ENCODE measurements at places on chromosomes 1 and 21.

- DNase-seq = no peak
Measured at GRCh38 chr1:15090373-15090772, 63.2 kb upstream of the TMEM51 start.

GRCh38 chr21:25281134-25281533, 326.1 kb downstream of the MRPL39 start:
- no peak for DNase-seq

- DNase-seq = no peak
Measured at GRCh38 chr21:42027822-42028765, 17.9 kb upstream of the ZBTB21 start.

DNA sequence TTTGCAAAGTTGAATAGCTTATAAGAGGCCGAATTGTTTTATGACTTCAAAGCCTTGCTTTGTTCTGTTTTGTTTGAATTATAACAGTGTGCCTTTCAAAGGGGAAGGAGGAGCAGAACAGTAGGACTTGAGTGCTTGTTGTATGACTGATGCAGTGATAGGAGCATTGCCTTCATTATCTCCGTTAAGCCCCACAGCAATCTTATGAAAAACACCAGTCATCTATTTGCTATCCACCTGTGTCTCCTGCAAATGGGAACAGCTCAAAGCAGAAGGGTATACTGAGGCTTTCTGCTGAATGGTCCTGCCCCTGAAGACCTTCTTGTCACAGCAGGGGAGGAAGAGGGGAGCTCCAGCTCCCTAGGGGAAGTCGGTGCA, 127.5 kb downstream of the RNF220 start:
- DNase-seq = no peak

- DNase-seq = no peak
Measured at GRCh38 chr1:47226121-47226838, 5.7 kb downstream of the TAL1 start.

DNA sequence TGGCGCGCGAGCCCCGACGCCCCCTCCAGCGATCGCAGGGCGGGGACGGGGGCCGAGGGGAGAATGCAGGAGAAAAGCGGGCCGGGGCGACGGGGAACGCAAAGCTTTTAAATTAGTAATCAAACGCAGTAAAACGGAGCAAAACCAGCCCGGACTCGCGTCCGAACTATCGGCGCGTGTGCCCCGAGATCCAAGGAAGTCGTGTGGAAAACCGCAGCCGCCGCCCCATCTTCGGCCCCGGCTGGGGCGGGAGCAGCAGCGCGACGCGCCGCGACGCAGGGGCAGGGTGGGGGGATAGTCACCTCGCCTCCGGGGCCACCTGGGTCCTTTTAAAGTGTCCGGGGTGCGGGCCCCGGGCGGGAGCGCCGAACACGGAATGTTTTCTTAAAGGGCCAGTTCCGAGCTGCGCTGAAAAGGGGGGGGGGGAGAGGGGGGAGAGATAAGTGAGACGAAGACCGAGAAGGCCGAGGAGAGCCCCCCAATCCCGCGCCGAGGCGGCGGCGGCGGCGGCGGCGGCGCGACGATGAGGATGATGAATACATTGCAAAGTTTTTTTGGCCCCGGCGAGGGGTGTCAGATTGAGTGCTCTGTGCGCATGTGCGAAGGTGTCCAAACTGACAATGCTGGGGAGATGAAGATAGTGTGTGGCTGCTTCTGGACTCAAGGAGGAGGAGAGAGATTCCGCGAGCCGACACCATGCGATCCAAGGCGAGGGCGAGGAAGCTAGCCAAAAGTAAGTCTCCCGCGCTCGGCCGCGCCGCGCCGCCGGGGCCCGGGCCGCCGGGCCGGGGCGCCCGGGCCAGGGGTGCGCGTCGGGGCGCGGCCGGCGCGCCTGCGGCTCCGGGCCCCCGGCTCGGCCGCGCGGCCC, at the start of gene PRDM16:
TSS of gene PRDM16 (plus strand) at position 640 of the 868 bp plus-strand sequence. CDS start at position 697, 57 bp downstream.
- DNase-seq = no peak

GRCh38 chr1:19329188-19329587, 17.1 kb downstream of the SLC66A1 start:
- DNase-seq = no peak

DNA sequence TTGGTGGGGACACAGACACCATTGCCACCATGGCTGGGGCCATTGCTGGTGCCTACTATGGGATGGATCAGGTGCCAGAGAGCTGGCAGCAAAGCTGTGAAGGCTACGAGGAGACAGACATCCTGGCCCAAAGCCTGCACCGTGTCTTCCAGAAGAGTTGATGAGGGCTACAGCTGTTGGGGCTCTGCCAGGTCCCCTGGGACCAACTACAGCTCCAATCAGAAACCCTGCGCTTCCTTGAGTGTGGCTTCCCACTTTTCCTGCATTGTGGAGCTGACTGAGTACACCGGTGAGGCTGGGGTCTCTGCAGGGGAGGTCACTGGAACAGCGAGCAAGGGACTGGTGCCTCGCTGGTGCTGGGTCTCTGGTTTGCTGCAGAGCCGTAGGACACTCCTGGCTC, 4.5 kb downstream of the ADPRS start:
- no peak for DNase-seq

GRCh38 chr1:240093120-240093961, 1.7 kb downstream of the FMN2 start:
- DNase-seq = no peak

GRCh38 chr1:12604114-12604874, 13.7 kb downstream of the DHRS3 start:
- peak; percentile 64 for DNase-seq

DNA sequence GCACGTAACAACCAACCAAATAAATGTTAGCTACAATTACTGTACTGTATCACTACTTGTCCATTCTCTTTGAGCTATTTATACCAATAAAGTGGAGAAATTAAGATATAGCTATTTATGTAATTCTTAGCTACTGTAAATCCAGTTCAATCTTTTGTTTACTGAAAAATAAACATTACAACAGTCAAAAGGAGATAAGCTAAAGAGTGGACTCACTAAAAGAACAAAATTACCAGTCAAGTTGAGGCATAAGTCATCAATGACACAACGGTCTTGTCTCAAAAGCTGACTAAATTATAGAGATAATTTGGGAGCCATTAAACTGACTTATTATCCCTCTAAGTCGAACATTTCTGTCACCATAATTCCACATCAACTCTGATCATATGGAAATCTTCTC, 22.5 kb downstream of the TGFBR3 start:
- DNase-seq = no peak

GRCh38 chr1:184299406-184299790, 87.4 kb upstream of the C1orf21 start:
- no peak for DNase-seq

- DNase-seq = no peak
Measured at GRCh38 chr1:101154547-101154946, 82.3 kb upstream of the S1PR1 start.

GRCh38 chr1:84385347-84385746, 12.9 kb upstream of the DNASE2B start:
- no peak for DNase-seq

- no peak for DNase-seq
Measured at GRCh38 chr21:32776743-32777142, 5.2 kb upstream of the PAXBP1 start.

GRCh38 chr1:19042675-19043578, 86.5 kb upstream of the IFFO2 start:
- DNase-seq = no peak

DNA sequence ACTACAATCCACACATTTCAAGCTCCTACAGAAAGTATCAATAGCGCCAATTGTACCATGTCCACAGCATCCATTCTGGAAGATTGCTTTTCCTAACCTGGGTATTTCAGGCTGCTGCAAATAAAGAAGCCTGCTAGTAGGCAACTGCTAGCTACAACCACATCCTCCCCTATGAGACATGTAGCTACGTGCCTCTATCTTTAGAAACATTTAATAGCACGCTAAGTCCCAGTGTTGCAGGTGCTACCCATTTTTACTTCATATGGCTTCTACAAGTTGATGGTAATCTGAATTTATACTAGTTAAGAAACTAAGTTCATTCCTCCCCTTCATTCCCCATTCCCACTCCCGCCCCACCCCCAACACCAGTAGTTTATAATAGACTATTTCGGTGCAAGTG, 7.4 kb upstream of the AMPD1 start:
- no peak for DNase-seq

GRCh38 chr1:153567621-153568366, 2.1 kb upstream of the S100A2 start:
- no peak for DNase-seq

- DNase-seq = no peak
Measured at GRCh38 chr1:217150366-217150765, 427.1 kb upstream of the ESRRG start.

DNA sequence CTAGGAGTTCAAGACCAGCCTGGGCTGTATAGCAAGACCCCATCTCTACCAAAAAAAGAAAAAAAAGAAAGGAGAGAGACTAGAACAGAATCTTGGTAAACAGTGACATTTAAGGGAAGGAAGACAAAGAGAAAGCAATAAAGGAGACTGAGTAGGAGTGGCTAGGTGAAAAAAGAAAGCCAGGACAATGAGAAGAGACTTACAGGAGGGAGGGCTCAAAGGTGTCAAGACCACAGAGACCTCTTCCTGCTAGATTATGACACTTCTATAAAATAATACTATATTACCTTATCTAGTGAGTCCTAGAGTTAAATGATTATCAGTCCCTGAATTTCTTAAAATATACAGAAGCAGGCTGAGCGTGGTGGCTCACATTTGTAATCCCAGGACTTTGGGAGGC, 10.1 kb upstream of the EPRS1 start:
- no peak for DNase-seq

DNA sequence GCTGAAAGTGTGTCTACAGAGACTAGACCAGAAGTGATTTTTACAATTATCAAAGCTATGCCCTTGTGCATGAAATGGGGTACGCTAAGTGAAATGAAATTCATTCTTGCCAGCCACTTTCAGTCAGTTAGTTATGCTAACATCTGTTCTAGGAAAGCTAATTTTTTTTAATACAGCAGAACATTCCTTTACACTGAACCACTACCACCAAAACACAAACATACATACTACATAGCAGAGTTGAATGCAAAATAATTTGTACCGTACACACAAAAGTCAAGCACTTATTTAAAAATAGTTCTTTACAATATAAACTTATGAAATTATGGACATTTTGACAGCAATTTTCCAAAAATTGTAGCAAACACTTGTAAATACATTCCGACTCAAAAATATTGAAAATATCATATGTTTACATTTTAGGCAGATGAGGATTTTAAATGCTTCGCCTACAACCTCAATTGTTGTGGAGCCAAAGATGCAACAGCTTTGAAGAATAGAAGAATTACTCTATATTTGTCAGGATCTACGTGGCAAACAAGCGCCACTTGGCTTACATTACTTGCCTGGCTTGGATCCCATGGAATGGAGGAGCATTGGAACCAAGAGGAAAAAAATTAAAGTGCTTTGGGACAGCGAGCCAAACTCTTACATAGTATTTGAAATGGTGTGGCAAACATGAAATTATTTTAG, 30.6 kb downstream of the WLS start:
- DNase-seq = no peak

GRCh38 chr21:26423511-26423910, 149.6 kb downstream of the CYYR1 start:
- DNase-seq = no peak

DNA sequence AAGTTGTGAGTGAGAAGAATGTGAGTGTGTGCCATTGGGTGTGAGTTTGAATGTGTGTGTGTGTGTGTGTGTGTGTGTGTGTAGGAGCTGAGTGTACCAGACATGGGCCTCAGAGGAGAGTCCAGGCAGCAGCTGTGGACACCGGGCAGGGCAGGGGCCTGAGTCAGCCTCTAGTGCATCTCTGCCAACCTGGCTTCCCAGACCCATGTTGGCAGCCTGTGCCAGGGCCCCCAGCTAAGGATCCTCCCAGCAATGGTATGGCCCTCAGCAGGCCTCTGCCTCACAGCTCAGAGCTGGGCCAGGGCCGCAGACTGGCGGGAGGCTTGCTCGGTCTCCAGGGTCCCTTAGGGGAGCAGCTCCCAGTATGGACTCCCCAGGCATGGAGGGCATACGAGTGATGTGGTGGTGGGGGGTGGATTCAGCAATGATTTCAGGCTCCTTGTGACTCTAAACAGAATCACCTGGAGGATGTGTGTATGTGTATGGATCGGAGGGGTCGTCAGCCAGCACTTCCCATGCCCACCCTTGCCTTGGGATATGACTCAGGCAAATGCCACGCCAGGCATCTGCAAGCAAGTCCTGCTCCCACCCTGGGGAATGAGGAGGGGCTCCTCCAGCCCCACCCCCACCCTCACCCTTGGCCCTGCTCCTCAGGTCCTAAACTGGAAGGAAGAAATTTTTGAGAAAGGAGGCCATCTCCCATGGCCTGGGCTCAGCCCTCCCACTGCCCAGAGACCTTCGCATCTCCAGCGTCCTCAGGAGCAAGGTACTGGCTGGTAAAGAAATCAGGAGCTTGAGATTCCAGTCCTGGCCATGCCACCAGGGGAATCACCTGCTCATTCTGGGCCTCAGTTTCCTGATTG, 1.8 kb upstream of the FOXO6 start:
- no peak for DNase-seq

DNA sequence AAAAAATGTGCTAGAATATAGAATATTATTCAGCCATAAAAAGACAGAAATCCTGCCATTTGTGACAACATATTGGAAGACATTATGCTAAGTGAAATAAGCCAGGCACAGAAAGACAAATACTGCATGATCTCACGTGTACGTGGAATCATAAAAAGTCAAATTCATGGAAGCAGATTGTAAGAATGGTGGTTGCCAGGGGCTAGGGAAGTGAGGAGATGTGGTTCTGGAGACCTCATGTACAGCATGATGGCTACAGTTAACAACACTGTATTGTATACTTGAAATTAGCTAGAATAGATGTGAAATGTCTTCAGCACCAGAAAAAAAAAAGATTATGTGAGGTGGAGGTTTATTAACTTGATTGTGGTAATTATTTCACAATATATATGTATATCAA, 166.4 kb downstream of the ZZZ3 start:
- no peak for DNase-seq

DNA sequence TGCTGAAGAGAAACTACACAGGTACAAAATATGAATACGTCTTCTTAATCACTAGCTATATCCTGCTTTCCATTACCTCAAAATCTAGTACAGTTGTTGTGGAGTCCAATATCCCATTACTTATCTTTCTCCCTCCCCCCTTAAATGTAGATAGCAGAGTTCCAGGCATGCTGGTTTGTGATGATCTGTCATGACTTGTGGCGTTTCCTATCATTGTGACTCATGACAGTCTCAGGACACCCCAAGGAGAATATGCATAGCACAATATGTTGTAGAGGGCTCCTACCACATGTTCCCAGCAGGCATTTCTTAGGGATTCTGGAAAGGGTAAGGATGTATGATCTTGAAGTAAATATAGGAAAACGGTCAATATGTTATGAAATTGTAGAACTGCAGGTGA, 206.9 kb downstream of the USH2A start:
- no peak for DNase-seq

- no peak for DNase-seq
Measured at GRCh38 chr1:4611563-4612341, 42.7 kb upstream of the AJAP1 start.

- DNase-seq = no peak
Measured at GRCh38 chr1:2031546-2032540, 12.7 kb downstream of the GABRD start.

- no peak for DNase-seq
Measured at GRCh38 chr1:41073971-41074370, 52.4 kb upstream of the SLFNL1 start.

GRCh38 chr1:31751822-31752241, 12.3 kb downstream of the ADGRB2 start:
- DNase-seq = no peak

Data from activated CD8-positive, alpha-beta memory T cell treated with anti-CD3 and anti-CD28 coated beads, Interleukin-2, amount 50 U/mL, for 4 hours (primary cell).